ENCODE measurements at places on chromosomes 4 and X. TPM values are rescaled to one million over a fixed set of nuclear protein-coding genes. Genes with fewer than 3 reads are reported as not detected.

DNA sequence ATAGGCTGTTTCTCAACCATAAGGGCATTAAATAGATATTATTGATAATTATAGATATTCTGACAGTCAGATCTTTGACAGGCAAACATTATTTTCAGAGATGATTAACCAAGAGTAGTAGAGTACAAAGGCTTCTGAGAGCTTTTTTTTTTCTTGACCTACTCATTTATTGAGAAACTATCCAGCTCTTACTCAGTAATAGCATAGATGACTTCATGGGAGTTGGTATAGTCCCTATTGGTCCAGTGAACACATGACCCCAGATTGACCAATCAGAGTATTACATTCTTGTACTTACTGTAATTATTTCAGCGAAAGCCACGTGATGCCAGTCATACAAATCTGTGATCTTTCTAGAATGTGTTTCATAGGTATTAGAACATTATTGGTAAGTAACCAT, 508.7 kb downstream of the FSTL5 start:
- no peak for DNase-seq

- DNase-seq, result no peak
Observed at GRCh38 chr4:40178672-40179071, 18.2 kb upstream of the RHOH start.

The PCDH19 gene
- 0.66 TPM for total RNA-seq

GRCh38 chr4:123244137-123244536, 152.5 kb upstream of the SPRY1 start:
- DNase-seq, result no peak

GRCh38 chr4:6926681-6927478, 17.3 kb downstream of the TBC1D14 start:
- no peak for DNase-seq

All from mucosa of gallbladder (tissue), 1 donor.